ENCODE measurements at places on chromosomes 16 and 17.

GRCh38 chr17:18217412-18218015 lies 7.9 kb upstream of the LLGL1 start:
- DNase-seq = no peak

GRCh38 chr16:69064764-69065313 lies 40.6 kb upstream of the HAS3 start:
- no peak for DNase-seq

GRCh38 chr16:72995151-72995881 lies 52.6 kb downstream of the ZFHX3 start:
- no peak for DNase-seq

- peak; percentile 43 for DNase-seq
Observed at GRCh38 chr17:39591958-39592954, 15.5 kb downstream of the NEUROD2 start.

DNA sequence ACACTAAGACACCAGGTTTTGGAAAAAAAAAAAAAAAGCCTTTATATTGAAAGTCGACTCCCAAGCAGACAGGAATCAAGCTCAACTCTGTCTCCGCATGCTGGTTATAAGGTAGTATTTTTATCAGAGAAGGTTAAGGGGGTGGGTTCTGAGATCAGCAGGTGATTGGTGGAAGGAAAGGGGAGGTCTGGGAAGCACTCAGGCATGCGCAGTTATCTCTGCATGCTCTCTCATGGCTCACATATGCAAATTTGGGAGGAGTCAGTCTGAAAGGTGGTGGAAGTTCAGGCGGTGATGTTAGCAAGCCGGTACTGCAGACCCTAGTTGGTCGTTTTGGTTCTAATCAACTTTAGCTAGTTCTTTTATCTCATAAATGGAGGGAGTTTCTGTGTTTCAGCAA lies 357.6 kb upstream of the C16orf82 start:
- no peak for DNase-seq

- DNase-seq = peak; percentile 60
Observed at GRCh38 chr17:44918006-44918405, 2.7 kb upstream of the GFAP start.

GRCh38 chr16:17532338-17532995 lies 61.7 kb upstream of the XYLT1 start:
- DNase-seq = no peak

GRCh38 chr17:40935624-40936023 lies 1.8 kb downstream of the KRT23 start:
- no peak for DNase-seq

- DNase-seq = peak; percentile 99
Observed at GRCh38 chr16:80027007-80027965, 426.7 kb upstream of the MAF start.

- DNase-seq = no peak
Observed at GRCh38 chr16:85845266-85845665, 45.8 kb downstream of the COX4I1 start.

GRCh38 chr16:49382916-49383315 lies 9.3 kb downstream of the C16orf78 start:
- no peak for DNase-seq

Measured in foreskin keratinocyte (primary cell).